T47D (cell line): ENCODE measurements at places on chromosomes 4 and X.

DNA sequence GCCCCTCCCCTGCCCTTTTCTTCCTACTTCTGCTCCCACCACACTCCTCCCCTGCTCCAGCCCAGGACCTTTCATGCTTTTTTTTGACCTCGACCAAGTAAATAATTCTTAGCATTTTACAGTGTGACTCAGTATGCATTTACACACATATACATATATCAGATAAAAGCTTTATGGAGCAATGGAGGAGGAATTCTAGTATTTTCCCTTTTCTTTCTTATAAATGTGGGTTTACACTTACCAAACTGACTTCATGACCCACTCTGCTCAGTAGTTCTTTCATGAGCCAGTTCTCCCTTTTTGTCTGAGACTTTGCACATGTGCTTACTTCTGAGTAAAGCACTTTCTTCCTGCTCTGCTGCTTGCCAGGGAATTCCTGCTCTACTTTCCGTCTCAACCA, 111.8 kb upstream of the H2AZ1 start:
- DNase-seq = no peak

DNA sequence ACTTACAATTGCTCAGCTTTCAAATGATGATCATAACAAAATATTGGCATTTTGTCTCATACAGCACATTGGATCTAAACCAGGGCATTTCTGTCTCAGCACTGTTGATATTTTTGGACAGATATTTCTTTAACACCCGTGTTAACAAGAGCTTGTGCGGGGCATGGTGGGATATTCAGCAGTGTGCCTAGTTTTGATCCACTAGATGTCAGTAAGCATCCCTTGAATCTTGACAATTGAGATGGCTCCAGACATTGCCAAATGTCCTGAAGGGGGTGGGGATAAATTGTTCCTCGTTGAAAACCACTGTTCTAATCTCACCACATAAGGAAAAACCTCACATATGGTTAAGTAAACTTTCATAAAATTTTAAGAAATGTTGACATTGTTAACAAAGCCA, 806.3 kb downstream of the STIM2 start:
- DNase-seq = no peak

- no peak for DNase-seq
These were observed 783 bp downstream of the RBPJ start for GRCh38 chr4:26321373-26322221.

DNA sequence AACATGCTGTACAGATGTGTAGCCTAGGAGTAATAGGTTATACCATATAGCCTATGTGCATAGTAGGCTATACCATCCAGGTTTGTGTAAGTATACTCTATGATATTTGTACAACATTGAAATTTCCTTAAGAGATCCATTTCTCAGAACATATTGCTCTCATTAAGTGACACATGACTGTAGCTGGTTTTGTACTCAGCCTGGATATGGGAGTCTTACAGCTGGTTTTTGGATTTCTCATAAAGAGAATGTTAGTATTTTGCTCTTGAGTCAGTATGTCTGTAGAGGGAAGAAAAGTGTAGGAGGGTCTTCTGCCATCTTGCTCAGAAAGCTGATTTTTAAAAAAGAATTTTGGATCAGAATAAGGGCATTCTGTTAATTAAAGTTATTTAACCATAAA, 85.3 kb downstream of the SMARCA5 start:
- DNase-seq = no peak

DNA sequence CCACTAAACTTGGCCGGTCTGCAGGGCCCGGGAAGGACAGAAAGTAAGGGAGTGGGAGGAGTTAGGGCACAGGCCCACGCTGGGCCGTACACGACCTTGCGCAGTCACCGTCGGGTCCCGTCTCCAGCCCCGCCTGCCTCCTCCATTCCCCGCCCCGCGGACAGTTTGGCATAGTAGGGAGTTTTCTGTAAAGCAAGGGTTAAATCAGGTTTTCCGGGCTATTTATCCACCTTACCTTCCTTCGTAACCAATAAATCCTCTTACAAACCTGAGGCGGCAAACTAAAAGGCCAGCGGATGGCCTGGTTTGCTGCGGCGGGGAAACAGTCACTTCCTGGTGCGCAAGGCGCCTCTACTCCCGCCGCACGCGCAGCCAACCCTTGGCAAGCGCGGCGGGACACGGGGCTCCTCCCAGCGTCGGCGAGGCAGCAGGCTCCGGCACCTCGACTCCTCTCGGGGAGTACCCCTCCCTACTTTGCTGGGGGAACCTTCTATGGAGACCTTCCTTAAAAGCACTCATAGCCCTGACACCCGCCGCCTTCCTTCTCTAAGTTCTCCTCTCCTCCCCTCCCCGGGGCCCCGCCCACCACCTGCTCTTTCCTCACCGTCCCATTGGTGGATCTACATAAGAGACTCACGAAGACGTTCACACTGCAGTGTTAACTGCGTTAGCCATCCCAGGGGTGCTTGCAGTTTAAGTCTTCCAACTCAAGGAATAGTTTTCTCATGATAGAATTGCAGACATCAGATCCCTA, at the start of gene TRMT2B:
TRMT2B (minus strand) TSS at position 563 of the 754 bp plus-strand sequence. CDS start 9,822 bp downstream, outside the sequence.
- peak; percentile 45 for DNase-seq

- no peak for DNase-seq
These were observed 40.5 kb downstream of the CASP6 start for GRCh38 chr4:109662771-109663170.

- DNase-seq = no peak
These were observed 395.1 kb downstream of the RAB28 start for GRCh38 chr4:13088726-13089658.

GRCh38 chr4:188437535-188437934, 298.3 kb downstream of the TRIML1 start:
- DNase-seq = no peak

- no peak for DNase-seq
These were observed 997.4 kb upstream of the PRKX start for GRCh38 chrX:4710618-4711433.
